ENCODE measurements at places on chromosomes 2 and 18.
A peak's percentile ranks its signal among the peaks of the same experiment; 100 is the strongest.

GRCh38 chr2:23585273-23586170, 200.5 kb downstream of the KLHL29 start:
- no peak for DNase-seq

DNA sequence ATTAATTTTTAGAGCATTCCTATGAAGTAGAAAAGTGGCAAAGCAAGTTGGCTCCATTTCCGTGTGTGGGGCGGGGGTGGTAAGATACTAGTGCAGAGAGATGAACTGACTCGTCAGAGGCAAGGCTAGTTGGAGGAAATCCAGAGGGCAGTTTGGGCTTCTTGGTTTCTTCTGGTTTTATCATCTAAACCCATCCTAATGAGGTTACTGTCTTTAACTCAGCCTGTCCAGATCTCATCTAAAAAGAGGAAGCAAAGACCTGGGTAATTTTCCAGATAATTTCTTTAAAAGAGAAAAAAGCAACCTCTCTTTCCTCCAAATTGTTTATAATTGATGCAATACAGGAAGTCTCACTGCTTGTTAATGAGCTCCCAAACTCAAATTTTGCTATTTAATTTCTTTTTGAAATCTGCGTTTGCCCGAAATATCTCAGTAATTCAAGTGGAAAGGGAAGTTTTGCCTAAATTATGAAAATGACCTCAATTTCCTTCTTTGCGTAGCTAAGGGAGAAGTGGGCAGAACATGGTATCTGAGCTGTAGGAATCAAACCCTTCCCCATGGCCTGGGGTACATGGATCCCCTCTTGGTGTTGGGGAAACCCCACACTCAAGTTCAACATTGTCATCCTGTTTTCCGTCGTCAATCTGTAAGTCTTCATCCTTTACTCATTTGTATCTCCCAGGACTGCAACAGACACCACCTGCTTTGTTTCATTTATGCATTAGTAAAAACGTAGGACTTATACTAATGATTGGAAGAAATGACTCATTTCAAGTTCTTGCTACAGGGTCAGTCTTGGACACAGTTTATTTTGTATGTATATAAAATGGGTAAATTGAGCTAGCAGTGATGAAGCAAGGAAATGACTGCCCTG, 89.1 kb upstream of the KLF7 start:
- no peak for DNase-seq

DNA sequence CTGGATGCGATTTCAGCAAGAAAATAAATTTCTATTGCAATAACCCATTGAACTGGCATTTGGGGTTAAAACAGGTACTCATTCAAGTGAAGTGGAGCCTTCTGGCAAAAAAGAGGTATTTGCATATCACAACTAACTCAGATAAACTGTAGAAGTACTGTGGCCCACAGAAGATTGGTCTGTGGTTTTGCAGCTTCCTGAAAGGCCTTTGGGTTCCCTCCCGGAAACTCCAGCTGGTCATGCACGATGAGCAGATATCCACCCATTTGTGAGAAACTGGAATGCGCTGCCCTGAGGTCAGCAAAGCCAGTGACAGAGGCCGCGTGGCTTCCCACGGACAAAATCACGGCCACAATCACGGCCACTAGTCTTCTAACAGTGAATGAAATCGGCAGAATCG, 106.3 kb downstream of the EPHA4 start:
- no peak for DNase-seq

DNA sequence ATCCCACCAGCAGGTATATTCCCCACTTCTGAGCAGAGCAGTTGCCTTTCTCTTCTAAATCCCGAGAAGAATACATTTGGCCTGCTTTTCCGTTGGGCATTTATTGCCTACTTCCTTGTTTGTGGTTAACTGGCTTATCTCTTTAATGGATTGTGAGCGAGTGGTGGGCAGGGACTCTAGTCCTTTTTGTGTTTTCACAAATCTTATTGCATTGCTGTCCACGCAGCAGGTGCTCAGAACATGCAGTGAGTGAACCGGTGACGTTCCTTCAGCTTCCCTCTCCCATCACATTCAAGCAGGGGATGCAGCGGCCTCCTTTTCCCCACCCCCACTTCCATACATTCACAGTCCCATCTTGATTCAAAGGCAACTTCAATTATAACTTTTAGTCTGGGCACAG, 28.9 kb upstream of the GAREM2 start:
- DNase-seq = no peak

- DNase-seq = no peak
These were observed 157.1 kb downstream of the DYM start for GRCh38 chr18:49303379-49303778.

- DNase-seq = no peak
These were observed 6.3 kb downstream of the DNPEP start for GRCh38 chr2:219381448-219381847.

DNA sequence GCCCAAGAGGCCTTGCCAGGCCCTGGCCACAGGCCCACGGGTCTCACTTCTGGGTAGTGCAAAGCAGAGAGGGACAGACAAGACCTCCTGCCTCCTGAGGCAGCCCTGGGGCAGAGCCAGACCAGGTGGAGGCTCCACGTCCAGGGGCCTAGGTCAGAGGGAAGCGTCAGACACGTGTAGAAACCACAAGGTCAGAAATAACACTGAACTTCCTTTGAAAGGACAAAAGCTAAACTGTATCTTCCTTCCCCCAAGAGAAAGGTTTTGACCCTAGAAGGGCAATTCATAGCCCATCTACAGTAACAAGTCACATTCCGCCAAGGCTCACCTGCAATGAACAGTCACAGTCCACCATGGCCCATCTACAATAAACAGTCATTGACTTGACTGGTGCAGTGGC, 17.9 kb downstream of the SDC1 start:
- no peak for DNase-seq

DNA sequence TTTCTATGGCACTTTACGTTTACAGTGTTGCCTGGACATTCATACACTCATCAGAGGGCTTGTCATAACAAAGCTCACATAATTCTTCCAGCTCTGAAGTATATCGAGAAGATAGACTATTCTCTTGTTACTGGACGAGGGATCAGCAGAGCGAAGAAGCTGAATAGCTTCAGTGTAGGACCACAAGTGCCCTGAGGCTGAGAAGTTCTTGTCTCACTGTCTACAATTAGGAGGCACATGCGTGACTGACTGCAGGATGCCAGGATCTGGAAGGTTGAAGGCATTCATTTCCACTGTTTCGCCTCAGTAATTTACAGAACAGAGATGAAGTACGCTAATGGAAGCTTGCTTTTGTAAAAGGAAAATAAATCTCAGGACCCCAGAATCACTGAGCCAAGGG, 9.6 kb downstream of the SH3YL1 start:
- no peak for DNase-seq

- no peak for DNase-seq
These were observed 220.3 kb downstream of the BCL2 start for GRCh38 chr18:63099091-63099840.

GRCh38 chr2:160334028-160334741, 134.1 kb upstream of the ITGB6 start:
- no peak for DNase-seq

GRCh38 chr18:69689121-69689759, 258.4 kb downstream of the CD226 start:
- no peak for DNase-seq

DNA sequence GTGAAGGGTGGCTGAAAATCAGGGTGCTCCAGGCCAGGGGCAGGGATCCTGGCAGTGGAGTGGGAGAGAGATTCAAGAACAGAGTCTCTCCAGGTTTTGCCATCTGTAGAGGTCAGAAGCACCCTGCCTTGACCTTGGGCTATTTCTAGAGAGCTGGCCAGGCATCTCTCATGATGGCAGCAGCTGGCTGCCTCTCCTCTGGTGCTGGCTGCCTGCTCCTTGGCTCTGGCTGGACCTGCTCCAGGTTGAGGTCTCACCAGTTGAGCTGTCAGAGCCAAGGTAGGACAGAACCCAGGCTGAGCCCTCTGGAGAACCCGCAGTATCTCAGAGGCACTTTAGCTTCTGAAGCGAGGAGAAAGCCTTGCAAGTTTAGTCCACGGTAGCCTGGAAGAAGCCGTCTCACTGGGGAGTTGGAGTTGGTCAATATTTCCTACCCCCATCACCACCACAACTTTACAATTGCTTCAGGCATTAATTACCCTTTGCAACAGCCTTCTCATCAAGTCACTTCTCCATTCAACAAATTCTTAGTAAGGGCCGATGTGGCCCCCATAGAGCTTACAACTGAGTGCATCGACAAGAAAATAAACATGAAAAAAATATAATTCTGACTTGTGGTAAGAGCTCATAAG, 25.6 kb downstream of the GNLY start:
- DNase-seq = no peak

GRCh38 chr2:189492451-189492850, 51.2 kb downstream of the WDR75 start:
- DNase-seq = no peak

DNA sequence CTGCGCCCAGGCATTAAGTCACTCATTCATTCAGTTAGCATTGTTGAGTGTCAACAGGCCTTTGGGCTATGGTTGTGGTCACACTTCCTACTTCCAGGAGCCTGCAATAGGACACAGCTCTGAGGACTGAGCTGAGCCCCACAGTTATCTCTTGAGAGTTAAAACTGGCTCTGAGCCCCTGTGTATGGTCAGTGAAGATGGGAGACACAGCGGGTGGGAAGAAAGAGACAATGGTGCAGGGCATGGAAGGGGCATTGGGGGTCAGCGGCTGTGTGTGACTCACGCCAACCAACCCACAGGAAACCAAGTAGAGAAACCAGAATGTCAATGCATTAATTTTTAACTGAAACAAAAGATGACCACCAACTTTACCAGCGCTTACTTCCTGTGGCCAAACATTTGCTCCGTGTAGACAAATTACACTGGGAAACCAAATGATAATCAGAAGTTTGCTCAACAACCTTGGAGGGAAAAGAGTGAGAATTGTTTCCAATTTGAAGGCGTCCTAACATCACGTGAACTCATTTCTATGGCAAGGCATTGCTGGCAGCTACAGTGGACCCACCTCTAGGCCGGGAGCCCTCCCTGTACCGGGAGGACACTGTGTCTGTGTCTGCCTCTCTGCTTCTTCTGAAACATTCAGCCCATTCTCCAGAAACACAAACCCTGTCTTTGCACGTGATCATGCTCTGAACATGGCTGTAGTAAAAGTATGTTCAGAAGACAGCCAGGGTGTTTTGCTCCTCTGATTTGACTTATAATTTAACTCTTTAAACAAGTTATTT, 212.0 kb upstream of the ID2 start:
- no peak for DNase-seq

- no peak for DNase-seq
These were observed 36.1 kb upstream of the SPTBN1 start for GRCh38 chr2:54419855-54420523.

DNA sequence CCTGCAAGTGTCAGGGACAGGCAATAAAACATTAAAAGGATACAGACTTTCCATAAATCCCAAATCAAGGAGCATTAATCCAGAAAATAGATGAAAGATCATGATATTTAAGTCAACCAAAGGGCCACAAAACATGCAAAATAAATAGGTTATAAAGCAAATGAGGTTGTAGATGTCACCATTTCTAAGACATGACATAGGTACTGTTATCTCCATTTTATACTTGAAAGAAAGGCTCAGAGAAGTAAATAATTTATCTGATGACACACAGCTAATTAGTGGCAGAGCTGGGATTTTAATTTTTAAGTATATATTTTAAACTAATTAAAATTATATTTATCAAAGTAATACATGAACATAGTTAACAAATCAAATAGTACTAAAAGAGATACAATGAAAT, 301.8 kb downstream of the AGPS start:
- no peak for DNase-seq

- no peak for DNase-seq
These were observed 17.6 kb downstream of the EMX1 start for GRCh38 chr2:72934683-72935610.

DNA sequence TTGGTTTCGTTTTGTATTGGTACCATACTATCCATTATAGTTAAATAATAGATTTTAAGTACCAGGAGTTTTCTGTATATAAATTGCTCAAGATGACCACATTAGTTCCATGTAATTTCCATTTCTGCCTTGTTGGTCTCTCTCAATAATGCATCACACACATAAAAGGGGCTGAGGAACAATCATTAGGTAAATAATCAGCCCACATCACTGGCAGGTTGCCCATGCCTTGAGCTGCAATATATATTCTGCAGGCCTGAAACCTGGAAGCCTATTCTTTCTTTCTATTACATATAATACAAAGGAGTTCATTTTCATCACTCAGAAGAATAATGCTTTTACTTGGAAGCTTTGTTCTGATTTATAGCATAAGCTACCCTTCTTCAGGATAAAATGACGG, 616.1 kb upstream of the PKDCC start:
- no peak for DNase-seq

DNA sequence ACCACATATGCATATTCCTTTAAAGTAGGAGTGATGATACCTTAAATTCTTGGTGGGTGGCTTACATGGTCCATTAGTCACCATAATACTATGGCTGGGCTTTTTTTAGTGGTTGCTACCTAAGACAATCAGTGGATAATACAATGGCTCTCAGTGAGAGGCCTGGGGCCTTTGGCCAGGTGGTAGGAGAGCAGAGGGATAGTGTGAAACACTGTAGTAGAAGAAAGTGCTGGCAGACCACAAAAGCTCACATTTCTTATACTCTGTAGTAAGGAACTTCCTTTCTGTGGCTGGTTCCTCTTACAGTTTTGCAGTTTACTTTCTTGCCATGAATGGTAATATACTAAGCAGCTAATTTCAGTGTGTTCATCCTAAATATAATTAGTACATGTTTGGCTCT, 583.5 kb downstream of the XIRP2 start:
- no peak for DNase-seq

DNA sequence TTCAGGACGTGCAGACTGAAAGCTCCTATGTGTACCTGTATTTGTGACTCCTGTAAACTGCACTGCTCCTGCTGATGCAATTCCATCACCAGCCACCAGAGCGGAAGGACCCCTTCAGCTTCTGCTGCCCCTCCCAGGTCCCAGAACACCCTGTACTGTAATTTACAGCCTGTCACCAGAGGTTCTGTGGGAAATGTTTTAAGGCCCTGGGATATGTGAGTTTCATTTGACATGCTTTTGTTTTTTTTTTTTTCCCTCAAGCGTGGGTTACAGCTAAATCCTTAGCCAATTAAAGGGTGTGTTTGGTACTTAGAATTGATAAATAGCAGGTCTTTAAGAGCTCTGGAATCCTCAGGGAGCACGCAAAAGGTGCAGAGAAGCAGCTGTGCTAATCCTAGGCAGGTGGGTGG, 79.4 kb downstream of the KCTD1 start:
- no peak for DNase-seq

DNA sequence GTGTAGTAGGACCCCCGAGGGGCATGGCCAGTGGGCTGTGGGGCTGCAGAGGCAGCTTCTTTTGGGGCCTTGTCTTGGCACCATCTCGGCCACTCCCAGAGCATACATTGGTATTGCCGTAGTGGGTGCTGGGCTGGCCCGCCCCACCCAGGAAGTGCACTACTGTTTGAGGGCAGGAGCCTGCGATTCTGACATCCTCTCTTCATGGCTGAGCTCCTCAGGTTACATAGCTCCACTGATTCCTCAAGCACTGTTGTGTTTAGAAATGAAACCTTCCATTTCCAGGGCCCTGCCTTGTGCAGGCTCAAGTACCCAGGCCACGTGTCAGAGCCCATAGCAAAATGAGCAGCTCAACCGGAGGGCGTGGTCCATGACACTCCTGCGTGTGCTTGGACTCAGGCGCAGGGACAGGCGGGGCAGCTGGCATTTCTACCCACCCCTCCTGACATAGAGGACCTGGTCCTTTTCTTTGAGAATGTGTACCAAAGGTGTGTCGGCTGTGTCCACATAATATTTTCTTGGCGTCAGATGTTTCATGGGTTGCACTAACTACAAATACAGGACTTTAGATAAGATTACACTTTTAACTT, 67.9 kb downstream of the DGKD start:
- DNase-seq = peak; percentile 24
